Germinal center (tissue), 1 donor: ENCODE measurements at places on chromosomes 4 and X.

DNA sequence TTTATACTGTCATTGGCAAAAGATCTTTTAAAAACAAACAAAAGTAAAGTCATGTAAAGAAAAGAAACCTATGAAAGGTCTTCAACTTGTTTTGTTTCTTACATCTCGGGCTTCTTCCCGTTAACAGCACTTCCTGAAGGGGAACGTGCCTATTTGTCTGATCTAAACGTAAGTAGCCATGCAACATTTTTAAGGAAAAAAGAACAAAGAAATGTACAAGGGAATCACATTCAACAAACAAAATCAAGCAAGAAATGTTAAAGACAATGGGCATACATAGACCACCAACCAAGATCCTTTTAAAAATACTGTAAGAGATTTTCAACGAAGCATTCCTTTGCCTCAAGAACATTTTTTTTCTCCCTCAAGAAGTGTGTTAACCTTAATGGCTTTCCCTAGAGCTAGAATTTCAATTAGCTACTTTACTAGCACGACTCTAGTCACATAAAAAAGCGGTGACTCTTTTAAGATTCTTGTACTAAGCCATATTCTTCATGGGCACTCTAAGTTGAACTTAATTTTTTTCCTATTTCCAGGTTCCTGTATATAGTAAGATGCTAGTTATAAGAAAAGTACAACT, 112.0 kb upstream of the TTC29 start:
- no peak for DNase-seq

DNA sequence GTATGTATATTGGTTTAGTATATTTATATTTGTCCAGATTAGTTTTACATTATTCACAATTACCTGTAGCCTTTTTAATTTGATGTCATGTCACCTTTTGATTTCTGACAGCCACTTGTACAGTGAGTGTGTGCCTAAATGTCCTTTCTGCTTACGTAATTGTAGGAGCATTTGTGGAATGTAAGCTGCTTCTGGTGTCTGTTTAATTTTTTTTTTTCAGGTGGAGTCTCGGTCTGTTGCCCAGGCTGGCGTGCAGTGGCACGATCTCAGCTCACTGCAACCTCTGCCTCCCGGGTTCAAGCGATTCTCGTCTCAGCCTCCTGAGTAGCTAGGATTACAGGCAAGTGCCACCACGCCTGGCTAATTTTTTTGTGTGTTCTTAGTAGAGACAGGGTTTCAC, 91.2 kb upstream of the XAGE2 start:
- DNase-seq: no peak

DNA sequence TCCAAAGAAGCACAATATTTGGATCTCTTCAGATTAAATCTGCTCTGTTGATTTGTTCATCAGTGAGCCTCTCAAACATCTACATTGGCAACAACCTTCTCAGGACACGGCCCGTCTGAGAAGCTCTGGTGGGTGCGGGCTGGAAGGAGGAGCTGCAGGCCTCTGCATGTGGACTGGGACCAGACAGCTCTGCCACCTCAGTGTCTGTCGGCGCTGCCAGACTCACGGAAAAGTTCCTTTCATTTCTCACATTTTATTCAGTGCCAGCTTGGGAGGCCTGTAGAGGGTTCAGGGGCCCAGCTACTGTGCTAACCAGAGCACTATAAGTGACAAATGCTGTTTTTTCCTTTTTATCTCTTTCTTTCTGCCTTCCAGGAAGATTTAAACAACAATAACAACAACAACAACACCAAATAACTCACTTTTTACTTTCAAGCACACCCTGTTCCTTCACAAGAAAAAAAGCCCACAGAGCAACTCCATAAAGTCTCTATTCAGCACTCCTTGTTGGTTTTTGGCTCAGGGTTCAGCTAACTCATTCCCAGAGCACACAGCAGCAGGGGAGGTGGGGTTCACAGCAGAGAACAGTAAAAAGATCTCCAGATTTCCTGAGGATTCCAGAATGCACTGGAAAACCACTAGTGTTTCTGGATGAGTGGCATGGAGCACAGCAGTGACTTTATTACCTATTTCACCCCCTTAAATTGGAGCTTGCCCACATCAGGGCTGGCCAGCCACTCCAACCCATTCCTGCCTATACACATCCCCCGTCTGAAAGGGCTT, 23.2 kb upstream of the HOPX start:
- DNase-seq: no peak

DNA sequence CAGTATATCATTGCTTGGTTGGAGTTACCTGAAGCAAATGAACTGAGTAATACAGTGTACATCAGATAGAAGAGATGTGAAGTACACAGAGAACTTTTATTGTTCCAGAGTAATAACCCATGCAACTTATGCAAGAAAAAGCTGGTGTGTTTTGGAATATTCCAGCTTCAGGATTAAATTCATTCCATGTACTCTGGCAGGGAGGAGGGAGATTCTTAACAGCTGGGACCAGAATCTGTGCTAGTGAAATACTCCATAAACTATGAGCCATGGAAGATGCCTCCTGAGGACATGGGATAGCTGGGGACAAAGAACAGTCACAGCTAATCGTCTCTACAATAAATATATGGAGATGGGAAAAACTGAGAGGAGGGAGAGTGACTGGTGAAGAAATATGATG, 101.6 kb upstream of the OTUD4 start:
- no peak for DNase-seq

DNA sequence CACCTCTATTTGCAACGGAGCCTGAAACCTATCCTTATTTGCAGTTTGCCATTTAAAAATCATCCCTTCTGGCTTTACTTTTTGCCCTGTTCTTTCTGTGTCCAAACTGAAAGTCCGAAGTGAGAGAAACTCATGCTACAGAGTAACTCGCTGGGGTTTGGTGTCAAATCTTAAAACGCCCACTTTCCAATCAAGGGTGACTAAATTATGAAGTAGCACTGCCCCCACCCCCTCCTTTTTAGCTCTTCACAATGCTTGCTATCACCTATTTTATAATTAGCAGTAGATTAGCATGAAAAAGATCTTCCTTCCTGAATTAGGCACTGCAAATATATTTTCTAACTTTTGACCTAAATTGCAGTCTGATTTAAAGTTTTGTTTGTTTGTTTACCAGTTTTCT, 52.5 kb downstream of the VGLL1 start:
- no peak for DNase-seq

- no peak for DNase-seq
Observed at GRCh38 chr4:82230306-82230705, 143.5 kb downstream of the HNRNPD start.

DNA sequence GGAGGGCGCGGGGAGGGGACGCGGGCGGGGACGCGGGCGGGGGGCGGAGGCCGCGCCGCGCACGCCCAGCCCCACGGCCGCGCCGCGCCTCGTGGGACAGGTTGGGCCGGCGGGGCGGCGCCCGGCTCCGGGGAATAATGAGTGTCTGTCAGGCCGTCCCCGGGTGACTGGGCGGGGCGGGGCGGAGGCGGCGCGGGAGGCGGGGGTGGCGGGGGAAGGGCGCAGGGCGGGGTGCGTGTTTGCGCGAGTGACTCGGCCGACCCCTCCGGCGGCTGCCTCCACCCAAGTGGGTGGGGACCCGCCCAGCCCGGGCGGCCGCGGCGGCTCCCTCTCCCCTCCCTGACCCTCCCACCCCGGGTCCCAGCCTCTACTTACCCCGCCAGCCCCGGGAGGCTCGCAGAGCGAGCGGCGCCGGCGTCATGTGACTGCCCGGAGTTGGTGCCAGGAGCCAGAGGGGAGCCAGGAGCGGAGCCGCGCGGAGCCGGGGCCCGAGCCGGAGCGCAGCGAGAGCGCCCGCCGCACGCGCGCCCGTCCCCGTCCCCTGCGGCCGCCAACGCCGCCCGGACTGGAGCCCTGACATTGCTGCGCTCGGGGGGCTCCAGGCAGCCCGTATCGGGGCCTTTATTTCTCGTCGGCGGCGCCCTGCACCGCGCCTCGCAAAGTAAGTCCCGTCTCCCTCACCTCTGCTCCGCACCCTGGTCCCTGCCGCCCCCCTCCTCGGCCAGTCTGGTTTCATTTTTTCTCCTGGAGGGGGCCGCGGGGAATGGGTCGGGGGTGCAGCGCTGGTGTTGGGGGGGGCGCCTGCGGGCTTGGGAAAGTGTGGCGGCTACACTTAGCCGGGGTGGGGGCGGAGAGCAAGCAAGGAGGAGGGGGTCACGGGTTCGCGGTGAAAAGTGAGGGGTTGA, at the start of gene KLF3:
TSS of gene KLF3 (plus strand) at position 399 of the 905 bp plus-strand sequence. CDS start 16,427 bp downstream, outside the sequence.
- peak; percentile 71 for DNase-seq

GRCh38 chrX:5080791-5081190, 1147.9 kb downstream of the NLGN4X start:
- no peak for DNase-seq

GRCh38 chr4:28256295-28256694, 1395.7 kb downstream of the STIM2 start:
- no peak for DNase-seq

GRCh38 chrX:149511081-149511480, 6.0 kb upstream of the IDS start:
- no peak for DNase-seq

GRCh38 chr4:141502755-141503154, 133.6 kb upstream of the IL15 start:
- no peak for DNase-seq

DNA sequence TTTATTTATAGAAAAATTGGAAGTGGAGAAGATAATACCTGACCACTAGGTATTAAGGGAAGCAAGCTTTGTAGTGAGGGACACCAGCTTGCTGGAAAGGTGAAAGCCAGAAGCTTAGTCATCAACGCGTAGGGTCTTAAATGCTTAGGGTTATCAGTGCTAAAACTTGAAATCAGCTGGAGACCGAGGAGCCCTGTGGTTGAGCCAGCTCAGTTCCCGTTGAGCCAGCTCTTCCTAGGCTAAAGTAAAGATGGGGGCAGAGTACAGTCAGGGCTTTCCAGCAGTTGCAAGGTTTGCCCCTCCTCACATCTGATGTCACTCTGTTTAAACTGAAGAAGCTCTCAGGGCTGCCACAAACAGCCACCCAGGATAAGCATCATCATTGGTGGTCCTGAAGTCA, 240.7 kb downstream of the DCLK2 start:
- DNase-seq: no peak

GRCh38 chr4:147709999-147710398, 21.9 kb upstream of the ARHGAP10 start:
- DNase-seq: no peak

DNA sequence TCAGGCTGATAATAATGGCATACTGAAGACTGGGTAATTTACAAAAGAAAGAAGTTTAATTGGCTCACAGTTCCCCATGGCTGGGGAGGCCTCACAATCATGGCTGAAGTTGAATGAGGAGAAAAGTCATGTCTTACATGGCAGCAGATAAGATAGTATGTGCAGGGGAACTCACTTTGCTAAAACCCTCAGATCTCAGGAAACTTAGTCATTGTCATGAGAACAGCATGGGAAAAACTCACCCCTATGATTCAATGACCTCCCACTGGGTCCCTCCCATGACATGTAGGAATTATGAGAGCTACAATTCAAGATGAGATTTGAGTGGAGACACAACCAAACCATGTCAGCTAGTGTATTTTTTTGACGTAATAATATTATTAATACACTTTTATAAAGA, 149.8 kb upstream of the BOD1L1 start:
- no peak for DNase-seq

- no peak for DNase-seq
Observed at GRCh38 chrX:119190831-119191230, 45.3 kb upstream of the PGRMC1 start.

- no peak for DNase-seq
Observed at GRCh38 chrX:113868177-113868576, 715.7 kb upstream of the HTR2C start.

- peak; percentile 46 for DNase-seq
Observed at GRCh38 chr4:173509036-173510001, 20.7 kb downstream of the HAND2 start.

DNA sequence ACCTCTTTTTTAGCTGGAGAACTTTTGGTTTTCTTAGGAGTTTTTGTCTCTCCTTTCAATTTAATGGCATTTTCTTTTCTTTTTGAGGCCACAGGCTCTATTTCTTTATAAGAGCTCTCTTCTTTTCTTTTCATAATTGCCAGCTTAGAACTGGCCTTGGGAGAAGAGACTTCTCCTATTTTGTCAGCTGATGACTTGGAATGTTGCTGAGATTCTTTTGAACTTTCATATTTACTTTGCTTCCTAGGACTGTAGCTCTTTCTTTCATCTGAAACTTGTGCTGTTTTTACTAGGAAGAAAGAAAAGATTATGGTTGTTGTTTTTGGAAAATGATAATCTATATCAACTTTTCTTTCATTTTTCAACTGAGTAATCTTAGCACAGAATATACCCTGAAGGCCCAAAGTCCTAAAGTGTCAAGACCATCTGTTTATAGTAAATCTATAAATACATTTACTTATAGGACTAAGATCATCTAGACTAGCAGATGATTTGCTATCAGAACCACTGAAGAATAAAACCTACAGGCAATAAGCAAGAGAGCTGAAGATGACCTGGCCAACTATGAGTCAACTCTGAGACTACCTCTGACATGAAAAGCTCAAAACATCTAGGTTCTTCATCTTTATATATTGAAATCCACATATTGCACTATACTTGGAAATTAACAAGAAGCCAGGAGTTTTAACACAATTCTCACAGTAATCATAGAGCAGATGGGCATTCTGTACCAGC, 45.6 kb downstream of the RFC1 start:
- DNase-seq: no peak

DNA sequence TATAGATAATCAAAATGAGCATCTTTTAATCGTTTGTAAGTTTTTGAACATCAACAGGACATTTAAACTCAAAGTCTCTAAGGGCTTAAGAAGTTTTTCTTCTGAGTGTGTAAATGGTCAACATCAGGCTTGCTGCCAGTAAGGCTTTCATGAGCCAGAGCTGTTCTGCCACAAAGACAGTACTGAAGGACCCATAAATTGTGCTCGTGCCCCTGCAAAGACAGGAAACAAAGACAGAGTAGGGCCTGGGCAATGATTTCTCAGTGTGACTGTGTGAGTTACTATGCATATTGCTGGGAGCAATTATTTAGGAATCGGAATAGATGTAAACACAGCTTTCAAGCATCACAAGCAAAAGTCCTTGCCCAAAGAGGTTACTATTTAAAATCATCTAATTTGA, 300.0 kb downstream of the IDS start:
- no peak for DNase-seq

GRCh38 chrX:71236836-71237235, 13.8 kb downstream of the GJB1 start:
- no peak for DNase-seq

- DNase-seq: no peak
Observed at GRCh38 chrX:72142094-72142793, 10.5 kb upstream of the RTL5 start.

- DNase-seq: no peak
Observed at GRCh38 chr4:73615613-73616012, 4.6 kb downstream of the RASSF6 start.

DNA sequence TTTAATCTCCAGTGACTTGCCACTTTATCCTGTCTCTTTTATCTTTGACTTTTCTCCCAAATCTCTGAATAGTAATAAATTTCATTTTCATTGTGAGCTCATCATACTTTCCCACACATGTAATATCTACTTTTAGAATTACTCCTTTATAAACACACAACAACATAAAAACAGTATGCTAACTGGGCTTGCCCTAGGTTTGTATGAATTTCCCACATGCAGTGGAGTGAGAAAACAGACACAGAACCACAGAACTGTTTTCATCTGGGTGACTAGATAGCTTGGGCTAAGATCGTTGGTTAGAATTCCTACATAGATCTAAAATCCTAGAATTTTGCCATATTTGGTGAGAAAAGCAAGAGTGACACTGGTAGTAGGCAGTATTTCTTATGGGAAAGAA, 409.5 kb downstream of the SPRY1 start:
- no peak for DNase-seq
